ENCODE measurements at places on chromosomes 5 and 9.

DNA sequence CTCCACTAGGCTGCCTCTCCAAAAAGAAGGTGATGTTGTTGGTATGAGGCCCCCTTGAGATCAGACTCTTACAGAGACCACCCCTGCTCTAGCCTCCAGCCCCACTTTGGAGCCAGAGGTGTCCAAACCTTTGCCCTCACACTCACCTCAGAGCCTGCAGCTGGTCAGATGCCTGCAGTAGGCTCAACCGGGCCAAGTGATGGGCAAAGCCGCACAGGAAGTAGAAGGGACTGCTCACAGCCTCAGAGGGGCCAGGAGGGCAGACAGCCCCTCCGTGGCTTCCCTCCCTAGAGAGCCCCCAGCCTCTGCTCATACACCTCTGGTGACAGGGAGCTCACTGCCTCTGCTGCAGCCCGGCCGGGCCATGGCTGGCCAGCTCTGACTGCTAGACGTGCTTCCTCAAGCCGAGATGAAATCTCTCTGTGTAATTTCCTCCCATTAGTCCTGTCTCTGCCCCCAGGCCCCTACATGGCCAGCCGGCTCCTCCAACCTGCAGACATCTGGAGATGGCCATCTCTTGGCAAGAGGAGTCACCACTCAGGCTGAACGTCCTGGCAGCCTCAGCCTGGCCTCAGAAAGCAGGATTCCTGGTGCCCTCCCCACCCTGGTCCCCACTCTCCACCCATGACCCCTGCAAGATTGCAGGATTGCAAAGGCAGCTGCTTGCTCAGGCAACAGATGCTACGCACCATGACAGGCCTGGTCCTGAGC, 7.3 kb upstream of the TCF7 start:
- DNase-seq = no peak

- DNase-seq = no peak
Observed at GRCh38 chr5:69516769-69517168, 24.2 kb downstream of the OCLN start.

- no peak for DNase-seq
Observed at GRCh38 chr5:155451106-155451505, 437.6 kb downstream of the KIF4B start.

DNA sequence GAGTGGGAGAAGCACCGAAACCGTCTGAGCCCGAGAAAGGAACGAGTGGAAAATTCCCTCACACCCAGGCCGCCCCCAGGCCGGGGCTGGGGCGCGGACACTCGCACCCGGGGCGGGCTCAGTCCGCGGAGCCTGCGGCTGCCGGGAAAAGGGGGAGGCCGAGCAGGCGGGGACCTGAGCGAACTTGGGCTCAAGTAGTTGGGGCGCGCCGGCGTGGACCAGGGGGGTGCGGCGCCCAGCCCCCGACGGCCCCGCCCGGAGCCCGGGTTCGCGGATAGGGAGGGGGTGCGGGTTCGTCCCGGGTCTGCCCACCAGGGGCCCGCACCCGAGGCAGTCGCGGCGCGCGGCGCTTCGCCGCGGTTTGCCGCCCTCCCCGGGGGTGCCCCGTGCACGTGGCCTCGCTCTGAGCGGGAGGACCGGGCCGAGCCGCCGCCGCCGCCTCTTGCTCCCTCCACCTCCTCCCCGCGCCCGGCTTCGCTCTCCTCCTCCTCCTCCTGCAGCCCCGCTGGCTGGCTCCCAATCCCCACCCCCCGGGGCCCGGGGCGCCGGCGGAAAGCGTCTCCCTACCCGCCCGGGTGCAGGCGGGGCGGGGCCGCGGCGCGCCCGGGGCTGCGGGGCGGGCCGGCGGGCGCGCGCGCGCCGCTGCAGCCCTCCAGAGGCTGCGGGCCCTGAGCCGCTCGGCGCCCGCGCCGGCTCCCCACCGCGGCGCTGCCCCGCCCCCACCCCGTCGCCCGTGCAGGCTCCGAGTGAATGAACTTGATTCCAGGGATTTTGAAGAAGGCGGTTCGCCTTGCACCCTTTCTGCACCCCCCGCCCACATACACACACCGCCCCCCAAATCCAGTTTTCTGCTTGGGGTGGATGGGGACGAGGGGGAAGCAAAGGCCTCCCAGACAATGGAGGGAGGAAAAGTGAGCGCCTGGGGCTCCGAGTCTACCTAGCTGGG, 1.3 kb upstream of the NFIB start:
- DNase-seq = no peak

DNA sequence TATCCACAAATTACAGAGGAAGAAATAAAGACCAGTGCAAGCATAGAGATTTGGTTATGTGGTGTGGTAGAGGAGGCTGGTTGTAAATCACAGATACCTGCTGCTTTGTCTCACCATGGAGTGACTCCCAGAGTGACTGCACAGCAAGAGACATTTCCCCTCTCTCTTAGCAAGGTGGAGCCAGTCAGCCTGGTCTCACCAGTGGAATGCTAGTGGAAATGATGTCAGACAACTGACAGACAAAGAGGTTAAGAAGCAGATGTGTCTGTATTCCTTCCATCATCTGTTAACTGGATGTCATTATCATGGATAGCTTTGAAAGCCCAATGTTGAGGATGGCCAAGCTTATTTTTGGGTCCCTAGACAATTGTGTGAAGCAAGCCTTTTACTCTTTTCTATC, 509.4 kb upstream of the SEMA6A start:
- DNase-seq = no peak

- DNase-seq = no peak
Observed at GRCh38 chr5:141487131-141487530, 1.8 kb upstream of the PCDHGC5 start.

DNA sequence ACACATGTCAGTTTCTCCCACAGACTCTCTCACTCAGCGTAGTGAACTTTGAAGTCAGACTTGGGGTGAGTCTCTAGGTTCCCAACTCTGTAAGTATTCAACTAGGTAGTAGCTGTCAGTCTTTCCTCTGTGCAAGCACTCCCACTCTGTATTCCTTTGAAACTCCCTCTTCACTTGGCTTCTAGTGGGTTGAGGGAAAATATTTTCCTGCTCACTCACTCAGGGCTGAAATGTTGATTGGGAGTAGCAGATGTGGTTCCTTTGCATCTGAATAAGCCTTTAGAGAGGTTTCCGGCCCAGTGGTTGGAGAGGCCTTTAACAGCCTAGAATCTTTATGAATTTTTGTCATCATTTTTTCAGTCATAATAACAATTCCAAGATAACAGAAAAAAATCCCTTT, 18.1 kb upstream of the ARRDC3 start:
- no peak for DNase-seq

DNA sequence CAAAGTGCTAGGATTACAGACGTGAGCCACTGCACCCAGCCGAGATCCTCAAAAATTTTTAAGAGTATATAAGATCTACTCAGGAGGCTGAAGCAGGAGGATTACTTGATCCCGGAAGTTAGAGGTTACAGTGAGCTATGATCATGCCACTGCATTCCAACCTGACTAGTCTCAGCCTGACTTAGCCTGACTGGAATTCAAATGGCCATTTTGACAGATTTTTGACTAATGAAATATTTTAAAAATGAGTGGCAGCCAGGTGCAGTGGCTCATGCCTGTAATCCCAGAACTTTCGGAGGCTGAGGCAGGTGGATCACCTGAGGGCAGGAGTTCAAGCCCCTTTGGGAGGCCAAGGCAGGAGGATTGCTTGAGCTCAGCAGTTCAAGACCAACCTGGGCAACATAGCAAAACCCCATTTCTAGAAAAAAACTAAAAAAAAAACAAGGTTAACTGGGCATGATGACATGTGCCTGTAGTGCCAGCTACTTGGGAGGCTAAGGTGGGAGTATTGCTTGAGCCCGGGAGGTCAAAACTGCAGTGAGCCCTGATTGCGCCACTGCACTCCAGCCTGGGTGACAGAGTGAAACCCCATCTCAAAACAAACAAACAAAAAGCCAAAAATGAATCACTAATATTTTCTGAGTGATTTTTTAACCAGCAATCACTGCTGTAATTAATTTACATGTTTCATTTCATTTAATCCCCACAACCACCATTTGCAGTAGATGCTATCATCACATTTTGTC, 16.6 kb downstream of the ATOX1 start:
- peak; percentile 84 for DNase-seq

DNA sequence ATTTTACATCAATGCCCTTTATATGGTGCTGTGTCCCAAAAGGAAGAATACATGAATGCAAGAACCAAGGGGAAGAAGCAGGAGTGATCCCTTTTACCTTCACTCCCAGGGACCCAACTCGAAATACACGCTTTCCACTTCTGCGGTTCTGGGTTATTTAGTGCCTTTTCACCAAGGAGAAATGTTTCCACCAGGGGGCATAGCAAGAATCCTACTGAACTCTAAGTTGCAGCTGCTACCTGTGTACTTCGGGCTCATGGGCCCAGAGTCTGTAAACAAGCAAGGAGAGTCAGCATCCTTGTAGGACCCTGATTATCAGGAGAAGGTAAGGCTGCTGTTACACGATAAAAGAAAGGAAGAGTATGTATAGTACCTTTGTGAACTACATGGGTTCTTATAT, 45.7 kb downstream of the DPYSL3 start:
- no peak for DNase-seq

GRCh38 chr9:86563350-86563749, 209.1 kb upstream of the TUT7 start:
- peak; percentile 44 for DNase-seq

- DNase-seq = no peak
Observed at GRCh38 chr9:11821306-11821975, 871.7 kb upstream of the TYRP1 start.

- DNase-seq = no peak
Observed at GRCh38 chr9:86054695-86055094, 44.7 kb downstream of the GOLM1 start.

- no peak for DNase-seq
Observed at GRCh38 chr5:139531772-139532169, 29.4 kb upstream of the UBE2D2 start.

- DNase-seq = peak; percentile 88
Observed at GRCh38 chr5:176501333-176501732, 35.9 kb downstream of the RNF44 start.

DNA sequence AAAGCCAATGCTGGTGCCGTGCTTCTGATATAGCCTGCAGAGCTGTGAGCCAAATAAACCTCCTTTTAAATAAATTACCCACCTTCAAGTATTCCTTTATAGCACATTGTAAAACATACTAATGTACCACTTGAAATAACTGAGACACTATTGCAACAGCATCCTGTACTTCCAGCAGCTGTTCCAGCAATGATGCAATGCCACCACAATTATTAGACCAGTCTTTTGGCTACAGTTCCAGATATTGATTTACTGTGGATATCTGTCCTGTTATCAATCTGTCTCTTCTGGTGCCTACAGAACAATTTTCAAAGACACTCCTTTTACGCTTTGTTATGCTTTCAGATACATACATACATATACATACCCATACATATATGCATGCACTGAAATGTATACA, 567.9 kb downstream of the TAF11L14 start:
- DNase-seq = no peak

- DNase-seq = no peak
Observed at GRCh38 chr9:5510989-5511388, 658 bp downstream of the PDCD1LG2 start.

DNA sequence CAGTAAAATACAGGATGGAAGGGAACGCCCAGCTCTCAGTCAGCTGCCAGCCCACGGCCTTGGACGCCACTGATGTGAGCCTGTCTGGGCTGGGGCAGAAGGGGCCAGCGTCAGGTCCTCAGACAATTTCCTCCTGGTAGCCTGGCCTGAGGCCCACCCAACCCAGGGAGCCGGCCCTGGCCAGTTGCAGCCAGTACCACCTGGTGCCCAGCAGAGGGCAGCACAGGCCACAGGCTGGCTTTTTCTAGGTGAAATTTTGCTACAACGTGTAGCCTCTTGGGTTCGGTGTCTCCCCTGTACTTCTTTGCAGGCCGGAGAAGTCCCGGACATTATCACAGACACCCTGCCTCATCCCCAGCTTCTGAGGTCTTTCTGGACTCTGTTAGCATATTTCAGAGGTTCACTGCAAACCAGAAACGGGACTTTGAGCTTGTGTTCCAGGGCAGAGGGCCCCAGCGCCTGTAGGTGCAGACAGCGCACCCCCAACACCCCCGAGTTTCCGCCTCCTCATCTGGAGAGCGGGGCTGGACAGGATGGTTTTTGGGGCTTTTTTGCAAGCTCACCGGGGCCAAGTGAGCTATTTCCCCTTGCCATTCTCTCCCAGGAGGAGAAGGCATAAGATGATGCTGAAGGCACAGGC, 45.9 kb upstream of the KCNMB1 start:
- DNase-seq = peak; percentile 20

GRCh38 chr9:116008278-116008677, 145.3 kb upstream of the PAPPA start:
- no peak for DNase-seq

DNA sequence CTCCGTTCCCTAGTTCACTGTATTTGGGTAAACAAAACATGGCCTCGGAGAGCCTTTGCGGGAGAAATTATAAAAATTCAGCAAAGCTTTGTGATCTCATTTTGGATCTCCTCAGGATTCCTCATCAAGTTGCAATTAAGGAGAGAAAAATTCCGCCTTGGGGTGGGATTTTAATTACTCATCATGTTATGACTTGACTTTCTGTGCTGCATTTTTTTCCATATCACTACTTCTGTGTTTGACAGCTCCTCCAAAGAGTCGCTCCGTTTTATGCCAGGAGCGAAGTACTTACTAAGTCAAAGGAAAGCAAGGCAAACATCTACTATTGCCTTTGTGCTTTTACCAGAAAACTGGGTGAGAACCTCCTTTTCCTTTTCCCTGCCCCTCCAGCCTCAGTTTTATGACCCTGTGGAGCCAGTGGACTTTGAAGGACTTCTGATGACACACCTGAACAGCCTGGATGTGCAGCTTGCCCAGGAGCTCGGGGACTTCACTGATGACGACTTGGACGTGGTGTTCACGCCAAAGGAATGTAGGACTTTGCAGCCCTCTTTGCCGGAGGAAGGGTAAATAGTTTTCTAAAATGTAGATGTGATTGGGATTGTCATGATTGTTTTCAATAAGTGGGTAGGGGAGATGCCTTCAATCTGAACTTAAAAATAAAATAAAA, 71.5 kb downstream of the DOCK8 start:
- no peak for DNase-seq

GRCh38 chr5:69138766-69139165, 28.2 kb upstream of the CCNB1 start:
- no peak for DNase-seq

DNA sequence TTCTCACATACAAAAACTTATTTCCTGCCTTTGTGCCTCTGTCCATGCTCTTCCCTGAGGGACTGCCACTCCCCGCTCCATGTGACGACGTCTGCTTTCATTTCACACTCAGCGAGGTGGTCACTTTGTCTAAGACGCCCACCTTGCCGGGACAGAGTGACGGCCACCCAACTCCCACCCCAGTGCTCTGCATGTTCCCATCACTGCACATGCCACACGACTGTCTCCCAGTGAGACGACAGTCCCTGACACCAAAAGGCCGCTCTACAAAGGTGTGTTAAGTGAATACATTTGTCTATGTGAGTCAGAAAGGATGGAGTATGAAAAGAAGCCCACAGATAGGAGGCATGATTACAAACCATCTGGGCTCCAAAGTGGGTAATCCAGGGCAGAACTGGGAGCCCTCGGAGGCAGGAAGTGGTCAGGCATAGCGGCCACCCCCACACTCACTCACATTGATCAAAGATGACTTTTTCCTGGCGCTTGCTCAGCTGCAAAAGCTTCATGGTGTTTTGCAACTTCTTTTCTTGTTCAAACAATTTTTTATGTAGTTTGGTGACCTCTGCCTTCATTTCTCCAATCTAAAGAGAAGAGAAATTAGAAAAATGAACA, 185.8 kb downstream of the CDK5RAP2 start:
- DNase-seq = peak; percentile 79

Data from HS-5 (cell line).